Hematopoietic multipotent progenitor cell treated with erythropoietin and hydrocortisone succinate and interleukin-3 and kit ligand, for 6 days (in vitro differentiated cells): ENCODE measurements at places on chromosomes 5 and 9.

DNA sequence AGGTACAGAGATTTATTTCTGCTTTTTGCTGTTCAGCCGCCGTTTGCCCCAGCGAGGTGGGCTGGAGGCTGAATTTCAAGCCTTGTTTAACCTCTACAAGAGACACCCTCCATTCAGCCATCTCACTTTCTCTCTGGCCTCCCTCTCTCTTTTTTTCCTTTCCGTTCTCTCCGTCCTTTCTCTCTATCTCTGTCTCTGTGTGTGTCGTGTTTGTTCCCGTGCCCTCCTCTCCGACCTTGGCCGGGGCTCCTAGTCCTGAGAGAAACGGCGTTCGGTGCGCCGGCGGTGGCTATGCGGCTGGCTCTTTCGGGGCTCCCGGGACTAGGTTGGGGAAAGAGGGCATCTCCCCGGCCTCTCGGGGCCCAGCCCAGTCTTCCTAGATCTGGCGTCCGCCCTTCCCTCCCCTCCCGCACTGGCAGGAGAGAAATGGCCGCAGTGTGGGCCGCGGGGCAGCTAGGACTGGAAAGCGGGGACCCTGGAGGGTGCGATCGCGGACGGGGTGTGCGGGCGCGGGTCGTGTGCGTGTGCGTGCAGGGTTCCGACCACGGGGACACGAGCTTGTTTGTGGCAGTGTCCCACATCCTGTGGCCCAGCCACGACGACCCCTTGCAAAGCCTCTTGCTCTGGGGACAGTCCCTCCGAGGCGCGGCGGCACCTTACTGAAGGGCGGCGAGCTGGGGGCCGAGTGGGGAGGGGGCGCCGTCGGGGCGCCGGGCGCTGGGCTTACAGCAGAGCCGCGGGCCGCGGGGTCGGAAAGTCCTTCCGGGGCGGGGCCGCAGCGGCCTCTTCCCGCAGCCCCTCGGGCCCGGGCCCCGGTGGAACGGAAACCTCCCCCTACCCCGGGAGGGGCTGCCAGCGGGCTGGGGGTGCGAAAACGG lies 5.7 kb downstream of the LHX2 start:
- no peak for DNase-seq

DNA sequence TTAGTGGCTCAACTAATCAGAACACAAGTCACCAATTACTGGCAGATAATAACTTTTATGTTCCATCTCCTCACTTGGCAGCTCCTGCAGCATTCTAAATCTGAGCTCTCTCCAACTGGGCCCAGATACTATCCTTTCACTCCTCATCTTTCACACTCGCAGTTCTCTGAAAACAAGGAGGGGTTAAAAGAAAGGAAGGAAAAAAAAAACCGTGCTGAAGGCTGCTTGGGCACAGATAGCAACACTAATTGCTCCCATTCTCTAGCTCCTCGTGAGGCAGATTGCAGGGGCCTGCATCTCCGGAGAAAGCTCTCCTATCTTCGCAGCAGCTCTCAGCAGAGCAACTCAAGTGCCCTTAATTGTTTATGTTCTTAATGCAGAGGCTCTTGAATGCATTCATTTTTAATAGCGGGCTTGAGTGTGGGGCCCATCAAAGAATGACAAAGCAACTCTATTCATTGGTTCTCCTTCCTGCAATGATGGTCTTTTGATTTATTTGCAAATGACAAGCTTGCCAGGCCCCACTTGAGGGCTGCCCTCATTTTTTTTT lies 23.9 kb downstream of the TLE1 start:
- DNase-seq = no peak

DNA sequence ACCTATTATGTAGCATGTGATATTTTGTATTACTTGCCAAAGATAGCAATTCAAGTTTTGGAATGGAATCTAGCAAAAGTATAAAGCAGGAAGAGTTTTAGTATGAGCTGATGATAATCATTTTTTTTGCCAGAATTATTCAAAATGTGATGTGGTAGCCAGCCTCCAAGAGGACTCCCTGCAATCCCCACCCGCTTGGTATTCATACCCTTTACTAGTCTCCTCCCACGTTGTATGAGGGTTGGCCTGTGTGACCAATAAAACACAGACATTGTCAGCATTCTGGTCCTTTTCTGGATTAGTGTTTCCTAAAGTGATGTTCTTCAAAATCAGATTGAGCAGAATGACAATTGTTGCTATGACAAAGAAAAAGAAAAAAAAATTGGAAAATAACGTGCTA lies 63.8 kb downstream of the TARS1 start:
- DNase-seq = no peak

GRCh38 chr5:126544087-126544740 lies 50.8 kb downstream of the ALDH7A1 start:
- peak; percentile 70 for DNase-seq

DNA sequence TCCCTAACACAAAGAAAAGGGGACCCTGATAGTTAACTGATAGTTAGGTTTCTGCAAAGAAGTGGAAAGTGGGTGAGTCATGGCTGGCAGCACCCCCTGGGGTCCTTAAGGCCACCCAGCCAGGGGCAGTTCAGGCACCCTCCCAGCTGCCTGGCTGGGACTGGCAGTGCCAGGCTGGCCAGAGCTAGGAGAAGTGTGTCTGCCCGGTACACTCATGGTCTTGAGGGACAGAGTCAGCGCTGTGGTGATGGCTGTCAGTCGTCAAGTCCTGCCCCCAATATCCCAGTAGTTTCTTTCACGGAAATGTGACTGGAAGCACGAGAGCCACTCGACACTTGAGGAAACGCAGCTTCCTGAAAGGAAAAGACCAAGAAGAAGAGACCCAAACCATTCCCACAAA lies 22.3 kb upstream of the CNOT6 start:
- no peak for DNase-seq

GRCh38 chr9:89514337-89514736 lies 16.4 kb upstream of the SEMA4D start:
- DNase-seq = no peak

DNA sequence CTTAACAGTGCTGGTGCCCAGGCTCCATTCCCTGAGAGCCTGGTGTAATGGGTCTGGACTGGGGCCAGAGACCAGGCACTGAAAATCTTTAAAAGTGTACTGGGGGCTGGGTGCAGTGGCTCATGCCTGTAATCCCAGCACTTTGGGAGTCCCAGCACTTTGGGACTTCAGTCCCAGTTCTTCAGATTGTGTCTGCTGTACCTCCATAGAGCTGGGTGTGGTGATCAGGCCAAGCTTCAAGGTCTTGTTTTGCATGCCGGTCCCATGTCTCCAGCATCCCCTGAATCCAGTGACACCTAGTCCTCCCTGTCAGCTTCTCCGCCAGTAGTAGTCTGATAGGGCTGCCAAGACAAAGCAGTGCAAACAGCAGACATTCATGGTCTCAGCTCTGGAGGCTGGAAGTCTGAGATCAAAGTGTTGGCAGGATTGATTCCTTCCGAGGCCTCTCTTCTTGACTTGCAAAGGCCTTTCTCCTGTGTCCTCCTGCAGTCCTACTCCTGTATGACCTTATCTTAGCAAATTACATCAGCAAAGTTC lies 108.2 kb downstream of the SYK start:
- DNase-seq = no peak

DNA sequence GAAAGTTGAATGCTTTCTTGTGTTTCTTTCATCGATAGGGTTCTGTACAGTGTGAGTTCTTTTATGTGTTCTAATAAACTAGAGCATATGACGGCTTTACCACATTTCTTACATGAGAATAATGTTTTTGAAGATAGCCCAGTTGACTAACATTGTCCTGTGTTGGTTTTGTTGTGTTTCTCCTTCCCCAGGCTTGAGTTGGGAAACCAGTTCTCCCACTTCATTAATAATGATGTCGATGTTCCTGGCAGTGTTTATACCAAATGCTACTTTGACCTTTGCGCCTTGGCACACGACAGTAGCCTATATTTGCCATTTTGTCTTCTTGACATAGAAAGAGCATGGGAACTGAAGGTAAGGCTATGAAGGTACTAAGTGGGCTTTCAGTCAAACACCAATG lies 14.4 kb upstream of the ZNF782 start:
- DNase-seq = no peak

DNA sequence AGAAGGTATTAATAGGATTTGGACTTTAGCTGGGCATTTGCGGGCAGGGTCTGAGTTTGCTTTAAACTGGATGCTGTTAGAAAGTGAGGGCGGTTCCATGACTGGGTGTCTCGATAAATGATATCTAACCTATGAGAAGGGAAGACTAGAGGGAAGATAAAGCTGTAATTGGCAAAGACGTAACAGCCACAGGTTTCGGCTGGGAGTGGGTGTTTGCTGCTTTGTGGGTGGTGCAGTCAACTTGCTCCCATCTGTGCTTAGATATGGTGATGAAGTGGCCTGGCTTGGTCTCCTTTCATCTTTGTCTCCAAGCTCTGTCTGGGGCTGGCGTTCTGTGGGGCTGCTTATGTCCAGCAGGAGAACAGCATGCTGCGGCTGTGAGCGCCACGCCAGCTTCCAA lies 23.3 kb downstream of the OR2V1 start:
- peak; percentile 87 for DNase-seq
